ENCODE measurements at places on chromosomes 3 and 15. TPM values are rescaled to one million over a fixed set of nuclear protein-coding genes. Genes with fewer than 3 reads are reported as not detected.
A peak's percentile ranks its signal among the peaks of the same experiment; 100 is the strongest.

Gene ASB14
- total RNA-seq = not detected

GRCh38 chr3:183381179-183381578, 47.2 kb downstream of the MCF2L2 start:
- peaks cover 14% of the 10 kb centered on the region for H3K4me1 ChIP-seq
- H3K27me3 ChIP-seq = no peaks in the 10 kb centered on the region
- H3K36me3 ChIP-seq = no peaks in the 10 kb centered on the region
- DNase-seq = no peak
- no peak overlapping the region for H3K4me3 ChIP-seq

Gene TMC3
- total RNA-seq = not detected

- no peaks in the 10 kb centered on the region for H3K27me3 ChIP-seq
- H3K36me3 ChIP-seq = peaks cover 6% of the 10 kb centered on the region
- H3K4me1 ChIP-seq = no peaks in the 10 kb centered on the region
- H3K27ac ChIP-seq = no peak overlapping the region
- no peak for DNase-seq
Measured at GRCh38 chr3:68996356-68996995, 17.0 kb downstream of the EOGT start.

GRCh38 chr3:24145481-24145880, 200.4 kb downstream of the NR1D2 start:
- H3K27ac ChIP-seq = no peak overlapping the region
- DNase-seq = no peak
- H3K4me1 ChIP-seq = no peaks in the 10 kb centered on the region

Gene PDZRN3
- total RNA-seq = 11.0 TPM

Gene PSTPIP1
- 0.80 TPM for total RNA-seq

GRCh38 chr15:31297575-31298456, 28.8 kb upstream of the KLF13 start:
- no peaks in the 10 kb centered on the region for H3K27me3 ChIP-seq
- H3K36me3 ChIP-seq = no peaks in the 10 kb centered on the region
- H3K27ac ChIP-seq = no peak overlapping the region

- H3K36me3 ChIP-seq = no peaks in the 10 kb centered on the region
- peaks cover 9% of the 10 kb centered on the region for H3K4me1 ChIP-seq
- H3K4me3 ChIP-seq = no peak overlapping the region
- no peak for DNase-seq
- H3K27ac ChIP-seq = no peak overlapping the region
Measured at GRCh38 chr3:37474901-37475331, 300.5 kb upstream of the LRRFIP2 start.

Gene TMEM207
- not detected for total RNA-seq

GRCh38 chr15:53987480-53987879, 9.2 kb downstream of the UNC13C start:
- no peaks in the 10 kb centered on the region for H3K4me1 ChIP-seq
- no peaks in the 10 kb centered on the region for H3K36me3 ChIP-seq
- H3K27ac ChIP-seq = no peak overlapping the region
- H3K4me3 ChIP-seq = no peak overlapping the region

GRCh38 chr3:194346621-194347020, 4.5 kb downstream of the CPN2 start:
- peaks cover 12% of the 10 kb centered on the region for H3K27me3 ChIP-seq
- no peak overlapping the region for H3K27ac ChIP-seq
- no peak for DNase-seq
- no peaks in the 10 kb centered on the region for H3K4me1 ChIP-seq

- no peaks in the 10 kb centered on the region for H3K27me3 ChIP-seq
- H3K27ac ChIP-seq = no peak overlapping the region
- H3K4me3 ChIP-seq = no peak overlapping the region
- DNase-seq = no peak
- H3K36me3 ChIP-seq = no peaks in the 10 kb centered on the region
Measured at GRCh38 chr15:35880896-35881295, 334.9 kb upstream of the DPH6 start.

- peak; percentile 80 for DNase-seq
- H3K27me3 ChIP-seq = peaks cover 31% of the 10 kb centered on the region
- H3K4me3 ChIP-seq = peak within 1 kb of the TSS; percentile 56
- no peak within 1 kb of the TSS for H3K27ac ChIP-seq
- H3K4me1 ChIP-seq = peaks cover 6% of the 10 kb centered on the region
- H3K36me3 ChIP-seq = no peaks in the 10 kb centered on the region
Measured at GRCh38 chr15:48963524-48964113, at the start of gene SHC4. SHC4 (minus strand) TSS chr15:48963919; CDS start chr15:48963015, 904 bp downstream.

Gene PIGZ
- total RNA-seq = not detected

DNA sequence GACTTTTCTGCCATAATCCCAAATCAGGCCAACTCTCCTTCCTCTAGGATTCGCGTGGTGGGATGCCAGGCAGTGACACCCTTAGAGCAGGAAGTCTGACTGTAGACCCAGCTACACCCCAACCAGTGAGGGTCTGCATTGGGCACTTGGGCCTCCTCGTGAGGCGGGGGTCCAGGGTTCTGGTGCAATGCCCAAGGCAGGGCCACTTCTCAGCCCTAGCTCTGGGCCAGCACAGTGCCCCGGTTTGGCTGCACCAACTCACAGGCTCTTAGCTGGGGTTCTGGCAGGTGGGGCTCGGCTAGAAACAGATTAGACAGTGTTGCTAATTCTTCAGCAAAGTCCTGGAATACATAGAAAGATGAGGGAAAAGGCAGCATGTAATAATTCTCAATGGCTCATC, 12.7 kb downstream of the CDAN1 start:
- no peak for DNase-seq
- no peaks in the 10 kb centered on the region for H3K4me1 ChIP-seq
- no peak overlapping the region for H3K4me3 ChIP-seq
- peaks cover 21% of the 10 kb centered on the region for H3K36me3 ChIP-seq
- H3K27ac ChIP-seq = no peak overlapping the region

All from GM23338 (cell line).